WTC11 (cell line): ENCODE measurements at places on chromosomes 7 and 10.

GRCh38 chr10:132264966-132265889, 42.5 kb downstream of the STK32C start:
- no peak for DNase-seq

DNA sequence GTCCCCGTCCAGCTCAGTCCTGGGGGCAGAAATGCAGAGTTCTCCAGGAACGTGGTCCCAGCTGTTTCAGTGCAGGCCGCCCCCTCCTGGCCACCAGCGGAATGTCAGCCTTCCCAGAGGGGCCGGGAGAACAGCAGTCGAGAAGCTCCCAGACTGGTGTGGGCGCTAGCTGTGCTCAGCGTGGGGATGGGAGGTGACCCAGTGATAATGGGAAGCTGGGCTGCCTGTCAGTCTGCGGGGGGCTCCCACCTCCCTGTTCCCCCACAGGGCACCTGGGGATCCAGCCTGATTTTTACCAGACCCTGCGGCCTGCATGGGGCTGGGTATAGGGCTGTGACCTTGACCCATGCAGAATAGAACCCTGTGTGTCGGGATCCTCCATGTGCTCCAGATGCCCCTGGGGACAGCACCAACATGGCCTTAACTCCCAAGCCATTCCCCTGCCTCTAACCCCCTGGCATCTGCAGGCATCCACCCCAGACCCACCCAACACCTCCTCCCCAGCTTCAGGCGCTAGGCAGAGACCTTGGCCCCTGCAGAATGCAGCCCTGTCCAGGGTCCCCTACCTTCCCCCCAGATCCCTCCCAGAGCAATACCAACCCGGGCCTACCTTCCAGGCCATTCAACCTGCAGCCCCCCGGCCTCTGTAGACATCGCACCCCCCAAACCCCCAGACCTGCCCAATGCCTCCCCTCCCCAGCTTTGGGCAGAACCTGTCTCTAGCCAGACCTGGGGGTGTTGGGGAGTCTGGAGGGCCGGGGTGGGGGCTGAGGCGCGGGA, 880 bp upstream of the ELN start:
- DNase-seq = peak; percentile 90

DNA sequence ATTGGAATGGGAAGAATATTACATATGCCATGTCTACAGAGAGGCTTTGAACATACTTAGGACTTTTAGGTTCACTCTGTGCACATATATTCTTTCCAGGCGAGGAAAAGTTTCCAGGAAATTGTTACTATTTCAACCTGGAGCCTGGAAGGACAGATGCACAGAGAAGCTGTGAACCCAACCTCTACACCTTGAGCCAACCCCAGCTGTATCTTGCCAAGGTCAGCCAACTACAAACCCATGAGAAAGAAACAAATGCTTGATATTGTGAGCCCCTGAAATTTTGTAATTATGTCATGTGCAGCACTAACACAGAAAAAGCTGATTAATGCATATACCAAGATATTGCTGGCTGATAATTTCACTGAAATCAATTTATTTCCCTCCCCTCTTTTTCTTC, 404.9 kb downstream of the GLRX3 start:
- DNase-seq = no peak

DNA sequence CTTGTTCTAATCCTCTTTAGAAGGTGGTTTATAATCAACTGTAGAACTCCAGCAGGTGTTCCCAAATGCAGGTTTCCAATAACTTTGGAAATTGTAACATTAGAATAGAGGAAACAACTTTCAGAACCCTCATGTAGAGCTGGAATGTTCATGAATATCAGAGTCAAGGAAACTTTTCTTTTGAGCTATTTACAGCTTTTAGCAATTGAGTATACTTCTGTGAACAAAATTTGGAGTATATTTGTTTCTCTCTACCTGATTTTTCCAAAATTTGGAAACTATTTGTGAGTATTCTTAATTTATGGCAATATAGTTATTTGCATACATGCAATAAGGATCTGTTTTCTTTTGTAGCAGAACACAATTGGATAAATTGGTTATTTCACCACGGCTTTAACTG, 2.8 kb upstream of the CFAP43 start:
- DNase-seq = no peak

GRCh38 chr7:45203936-45204445, 46.4 kb downstream of the RAMP3 start:
- no peak for DNase-seq

- no peak for DNase-seq
Measured at GRCh38 chr10:29616542-29616941, 18.2 kb downstream of the SVIL start.

GRCh38 chr10:30111340-30112022, 52.1 kb upstream of the JCAD start:
- no peak for DNase-seq

DNA sequence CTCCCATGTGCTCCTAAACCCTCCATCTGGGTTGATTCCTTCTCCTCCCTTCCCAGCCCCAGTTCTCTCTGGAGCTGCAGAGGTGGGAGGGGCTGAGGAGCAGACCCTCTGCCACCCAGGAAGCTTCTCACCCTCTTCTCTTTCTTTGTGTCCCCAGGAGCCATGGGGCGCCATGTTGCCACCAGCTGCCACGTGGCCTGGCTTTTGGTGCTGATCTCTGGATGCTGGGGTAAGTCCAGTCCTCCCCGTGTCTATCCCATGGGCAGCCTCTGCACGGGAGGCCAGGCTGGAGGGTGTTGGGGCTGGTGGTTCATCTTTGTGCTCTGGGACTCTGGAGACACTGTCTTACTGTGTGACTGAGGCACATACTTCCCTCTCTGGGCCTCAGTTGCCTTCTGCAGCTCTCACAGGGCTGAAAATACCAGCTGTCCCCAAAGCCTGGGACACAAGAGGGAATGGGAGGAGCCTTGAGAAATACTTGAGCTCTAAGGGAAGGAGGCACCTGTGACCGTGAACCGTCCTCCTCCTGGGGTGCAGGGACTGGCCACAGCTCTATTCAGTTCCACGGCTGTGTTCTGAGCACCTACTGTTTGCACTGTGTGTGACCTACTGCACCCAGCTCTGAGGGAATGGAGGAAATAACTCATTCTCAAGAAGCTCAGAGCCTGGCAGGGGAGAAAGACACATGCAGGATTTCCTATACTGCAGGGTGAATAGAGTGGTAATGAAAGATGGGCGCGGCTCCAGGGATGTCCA, 43.1 kb downstream of the CDH23 start:
- DNase-seq = no peak

- DNase-seq = no peak
Measured at GRCh38 chr7:78015574-78016260, 217.1 kb downstream of the PHTF2 start.

- DNase-seq = peak; percentile 16
Measured at GRCh38 chr7:42272793-42273665, 36.0 kb upstream of the GLI3 start.

DNA sequence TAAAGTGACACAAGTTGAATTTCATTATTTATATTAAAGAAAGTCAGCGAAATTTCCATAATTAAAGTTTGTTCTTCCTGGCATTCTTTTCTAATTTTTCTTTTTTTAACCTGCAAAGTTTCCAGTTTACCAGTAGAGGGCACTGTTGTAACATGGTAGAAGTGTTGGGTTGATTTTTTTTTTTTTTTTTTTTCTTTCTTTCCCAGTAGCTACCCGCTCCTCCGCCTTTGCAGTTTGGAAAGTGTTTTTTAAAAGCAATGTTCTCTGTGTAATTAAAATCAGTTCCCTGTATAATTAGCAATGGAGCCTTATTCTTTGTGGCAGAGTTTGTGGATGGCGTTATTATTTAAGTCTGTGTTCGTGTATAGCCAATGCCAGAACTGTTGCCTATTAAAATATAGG, 53.7 kb downstream of the TAF3 start:
- no peak for DNase-seq

DNA sequence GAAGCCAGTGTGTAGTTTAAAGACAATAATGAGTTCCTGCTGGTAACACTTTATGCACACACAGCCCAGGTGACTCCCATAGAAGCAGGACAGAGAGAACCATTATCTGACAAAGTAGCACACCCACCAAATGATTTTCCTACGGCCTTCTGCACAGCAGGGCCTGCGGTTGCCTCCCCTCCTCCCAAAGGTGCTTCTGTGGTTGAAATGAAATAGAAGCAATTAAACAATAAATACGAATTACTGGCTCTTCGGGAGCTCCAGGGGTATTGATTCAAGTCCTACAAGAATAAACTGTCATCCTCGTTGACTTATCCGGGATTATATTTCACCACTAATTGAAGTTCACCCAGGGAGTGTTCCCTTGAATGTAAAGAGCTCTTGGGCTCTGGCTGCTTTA, 172.1 kb downstream of the ACTR3B start:
- DNase-seq = no peak

DNA sequence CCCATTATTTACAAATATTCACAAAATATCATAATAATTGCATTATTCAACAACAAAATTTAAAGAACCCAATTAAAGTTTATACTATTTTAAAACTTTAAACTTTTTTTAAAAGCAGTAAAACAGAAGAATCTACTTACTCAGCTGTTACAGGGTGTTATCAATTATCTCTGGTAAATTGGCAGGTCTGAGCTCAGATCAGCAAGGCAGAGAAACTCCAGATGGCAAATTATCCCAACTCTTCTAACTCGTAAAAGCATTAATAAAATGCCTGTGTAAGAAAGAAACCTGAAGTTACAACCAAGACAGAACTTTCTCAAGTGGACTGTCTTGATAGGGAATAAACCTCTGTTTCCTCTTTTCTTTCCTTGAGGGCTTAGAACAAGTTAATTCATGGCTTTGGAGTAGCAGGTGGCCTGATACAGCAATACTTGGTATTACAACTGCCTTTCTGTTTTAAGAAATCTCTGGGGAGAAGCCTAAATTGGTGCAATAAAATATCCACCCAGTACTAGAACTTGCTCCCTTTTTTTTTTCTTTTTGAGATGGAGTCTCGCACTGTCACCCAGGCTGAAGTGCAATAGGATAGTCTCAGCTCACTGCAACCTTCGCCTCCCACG, 275.3 kb upstream of the MKLN1 start:
- DNase-seq = no peak

DNA sequence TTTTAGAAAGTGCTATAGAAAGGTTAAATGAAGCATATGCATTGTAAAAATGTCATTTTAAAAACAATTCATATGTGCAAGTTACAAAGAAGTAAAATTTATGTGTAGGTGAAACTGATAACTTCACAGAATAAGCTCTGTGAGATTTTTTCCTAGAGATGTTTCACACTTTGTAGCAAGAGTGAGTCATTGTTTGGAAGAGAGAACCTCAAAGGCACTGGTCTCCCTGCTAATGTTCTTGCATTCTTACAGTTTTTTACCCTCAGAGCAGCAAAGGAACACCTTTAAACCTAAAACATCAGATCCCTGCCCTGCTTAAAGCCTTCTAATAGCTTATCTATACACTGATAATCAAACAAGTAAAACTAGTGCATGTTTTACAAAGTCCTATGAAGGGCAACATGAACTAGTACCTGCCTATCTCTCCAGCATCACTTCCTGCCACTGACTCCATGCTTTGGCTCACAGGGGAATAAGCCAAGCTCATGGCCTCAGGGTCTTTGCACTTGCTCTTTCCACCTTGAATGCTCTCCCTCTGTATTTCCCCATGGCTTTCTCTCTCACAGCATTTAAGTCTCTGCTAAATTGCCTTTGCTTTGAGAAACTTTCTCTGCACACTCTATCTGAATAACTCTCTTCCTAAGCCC, 997.0 kb downstream of the GATA3 start:
- DNase-seq = no peak

DNA sequence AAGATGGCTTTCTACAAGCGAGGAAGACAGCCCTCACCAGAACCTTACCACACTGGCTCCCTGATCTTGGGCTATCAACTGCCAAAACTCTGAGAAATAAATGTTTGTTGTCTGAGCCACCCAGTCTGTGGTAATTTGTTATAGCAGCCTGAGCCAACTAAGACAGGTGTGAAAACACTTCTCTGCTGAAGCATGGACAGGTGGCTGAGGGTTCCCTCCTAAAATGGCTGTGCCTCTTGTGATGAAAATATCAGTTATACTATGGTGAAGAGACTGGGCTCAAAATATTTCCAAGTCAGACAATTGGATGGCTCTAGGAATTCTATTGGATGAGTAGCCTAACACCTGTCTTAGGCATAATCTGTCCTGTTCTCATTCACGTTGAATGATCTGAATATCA, 78.1 kb downstream of the CDK1 start:
- DNase-seq = no peak

- no peak for DNase-seq
Measured at GRCh38 chr10:123879606-123880257, 11.9 kb downstream of the CPXM2 start.

- DNase-seq = no peak
Measured at GRCh38 chr10:14873090-14873760, 5.4 kb upstream of the SUV39H2 start.

- no peak for DNase-seq
Measured at GRCh38 chr7:2220506-2220905, 12.2 kb downstream of the MAD1L1 start.

- peak; percentile 29 for DNase-seq
Measured at GRCh38 chr7:129376076-129376777, 58.0 kb upstream of the STRIP2 start.

DNA sequence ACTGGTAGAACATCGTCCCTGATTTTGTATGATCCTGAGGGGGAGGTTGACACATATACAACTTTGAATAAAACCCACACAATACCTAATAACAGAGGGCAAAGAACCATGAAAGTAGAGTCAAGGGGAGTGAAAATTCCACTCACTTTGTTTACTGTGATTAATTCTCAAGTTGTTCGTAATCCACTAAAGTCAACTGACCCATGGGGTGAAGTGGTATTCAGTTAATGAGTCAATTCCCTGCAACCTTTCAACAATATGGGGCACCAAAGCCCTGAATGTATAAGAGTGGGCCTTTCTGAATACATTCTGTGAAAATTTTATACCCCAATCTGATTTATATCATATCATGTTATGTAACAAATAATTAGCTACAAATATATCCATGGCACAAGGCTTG, 39.0 kb upstream of the C10orf67 start:
- DNase-seq = no peak

DNA sequence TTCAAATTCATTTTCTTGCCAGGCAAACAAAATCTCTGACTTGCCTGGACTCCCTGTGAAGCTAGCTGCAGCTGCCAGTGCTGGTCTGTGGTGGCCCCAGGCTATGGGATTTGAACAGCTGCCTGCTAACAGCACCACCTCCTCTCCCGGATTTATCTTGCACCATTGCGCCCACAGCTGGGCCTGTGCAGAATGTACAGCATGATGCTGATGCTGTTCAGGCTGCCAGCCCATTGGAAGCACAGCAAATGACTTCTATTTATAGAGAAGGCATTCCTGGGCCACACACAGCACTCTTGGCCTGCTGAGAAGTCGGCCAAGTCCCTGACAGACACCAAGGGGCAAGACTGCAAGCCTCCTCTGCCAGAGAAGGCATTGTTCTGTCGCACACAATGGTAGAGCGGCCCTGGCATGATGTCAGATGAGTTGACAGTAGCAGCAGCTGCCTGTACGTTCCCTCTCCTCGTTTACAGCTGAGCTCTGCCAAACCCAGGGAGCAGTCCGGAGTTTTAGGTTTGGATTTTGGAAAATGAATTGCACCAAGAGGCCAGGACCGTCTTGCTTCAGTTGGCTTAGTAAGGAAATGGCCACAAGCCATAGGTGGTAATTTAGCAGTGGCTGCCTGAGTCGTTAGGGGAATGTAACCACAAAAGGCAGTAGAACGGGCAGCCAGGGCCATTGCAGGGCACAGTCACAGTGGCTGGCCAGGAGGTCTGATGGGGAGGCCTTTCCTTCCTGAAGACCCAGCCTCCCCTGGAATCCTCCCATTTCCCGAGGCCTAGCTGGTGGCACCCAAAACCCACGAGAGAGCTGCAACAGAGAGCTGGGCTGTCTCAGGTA, 38.5 kb downstream of the MTURN start:
- peak; percentile 36 for DNase-seq

- DNase-seq = no peak
Measured at GRCh38 chr10:32381165-32381564, 34.2 kb upstream of the EPC1 start.

- peak; percentile 31 for DNase-seq
Measured at GRCh38 chr7:45088146-45088701, 545 bp downstream of the NACAD start.
